Activated T-helper 1 cell treated with anti-CD3 and anti-CD28 coated beads, Interleukin-12 subunit alpha, Interleukin-12 subunit beta, Interleukin-2, Interleukin-4 antibody, amounts not matched to agents 30 ng/mL and 10 ng/mL and 1 ng/mL, durations not matched to agents 14 hours and 24 hours and 36 hours (primary cell): ENCODE measurements at places on chromosomes 11 and 22. TPM values are rescaled to one million over a fixed set of nuclear protein-coding genes. Genes with fewer than 3 reads are reported as not detected.

The KDM4E gene
- total RNA-seq, result not detected in 2 replicates

GRCh38 chr11:125464270-125464662 is 31.8 kb downstream of the FEZ1 start:
- DNase-seq, result no peak
- H3K27ac ChIP-seq, result no peak overlapping the region
- no peaks in the 10 kb centered on the region for H3K36me3 ChIP-seq
- no peaks in the 10 kb centered on the region for H3K4me1 ChIP-seq
- no peak overlapping the region for H3K4me3 ChIP-seq

DNA sequence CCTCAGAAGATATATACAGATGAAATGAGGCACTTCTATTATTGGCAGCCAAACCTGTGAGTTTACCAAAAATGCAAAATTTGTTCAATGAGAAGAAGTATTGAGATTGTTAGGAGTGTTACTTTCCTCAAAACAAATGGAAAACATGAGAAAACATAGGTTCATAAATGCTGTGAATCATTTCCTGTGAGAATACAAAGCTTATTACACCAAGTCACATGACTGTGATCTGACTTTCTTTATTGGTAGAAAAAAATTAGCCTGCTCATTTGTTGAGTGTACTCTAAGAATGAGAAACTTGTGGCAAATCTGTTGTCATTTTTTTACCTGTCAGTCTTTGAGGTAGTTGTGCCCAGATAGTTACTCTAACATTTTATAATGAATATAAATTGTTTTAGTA is 215.1 kb downstream of the TMEM135 start:
- H3K4me3 ChIP-seq, result no peak overlapping the region
- peaks cover 15% of the 10 kb centered on the region for H3K4me1 ChIP-seq
- H3K27me3 ChIP-seq, result no peaks in the 10 kb centered on the region
- DNase-seq, result no peak
- peak overlapping the region; percentile 72 for H3K27ac ChIP-seq
- H3K36me3 ChIP-seq, result no peaks in the 10 kb centered on the region

GRCh38 chr11:66070604-66071380 is 720 bp downstream of the PACS1 start:
- no peaks in the 10 kb centered on the region for H3K27me3 ChIP-seq
- peak overlapping the region; percentile 95 for H3K4me3 ChIP-seq
- no peak for DNase-seq
- peaks cover 49% of the 10 kb centered on the region for H3K36me3 ChIP-seq

DNA sequence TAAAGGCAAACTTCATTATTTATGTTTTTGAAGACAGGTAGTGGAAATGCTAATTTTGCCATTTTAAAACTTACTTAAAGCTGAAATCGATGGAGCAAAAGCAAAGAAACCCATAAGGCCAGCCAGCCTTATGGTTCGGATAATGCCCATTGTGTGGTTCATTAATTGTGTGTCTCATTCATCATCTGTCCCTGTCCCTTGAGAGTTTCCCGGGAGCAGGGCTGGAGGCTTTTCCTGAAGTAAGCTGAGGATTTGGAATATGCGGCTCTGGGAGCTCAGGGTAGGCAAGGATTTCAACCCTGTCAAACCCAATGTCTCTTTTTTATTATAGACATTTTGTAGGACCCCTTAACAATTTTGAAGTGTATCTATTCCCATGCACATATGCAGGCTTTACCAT is 790.0 kb upstream of the KIRREL3 start:
- no peaks in the 10 kb centered on the region for H3K27me3 ChIP-seq
- H3K27ac ChIP-seq, result no peak overlapping the region
- H3K36me3 ChIP-seq, result no peaks in the 10 kb centered on the region
- H3K4me3 ChIP-seq, result no peak overlapping the region
